ENCODE measurements at places on chromosomes 5 and 9. TPM values are rescaled to one million over a fixed set of nuclear protein-coding genes. Genes with fewer than 3 reads are reported as not detected.

DNA sequence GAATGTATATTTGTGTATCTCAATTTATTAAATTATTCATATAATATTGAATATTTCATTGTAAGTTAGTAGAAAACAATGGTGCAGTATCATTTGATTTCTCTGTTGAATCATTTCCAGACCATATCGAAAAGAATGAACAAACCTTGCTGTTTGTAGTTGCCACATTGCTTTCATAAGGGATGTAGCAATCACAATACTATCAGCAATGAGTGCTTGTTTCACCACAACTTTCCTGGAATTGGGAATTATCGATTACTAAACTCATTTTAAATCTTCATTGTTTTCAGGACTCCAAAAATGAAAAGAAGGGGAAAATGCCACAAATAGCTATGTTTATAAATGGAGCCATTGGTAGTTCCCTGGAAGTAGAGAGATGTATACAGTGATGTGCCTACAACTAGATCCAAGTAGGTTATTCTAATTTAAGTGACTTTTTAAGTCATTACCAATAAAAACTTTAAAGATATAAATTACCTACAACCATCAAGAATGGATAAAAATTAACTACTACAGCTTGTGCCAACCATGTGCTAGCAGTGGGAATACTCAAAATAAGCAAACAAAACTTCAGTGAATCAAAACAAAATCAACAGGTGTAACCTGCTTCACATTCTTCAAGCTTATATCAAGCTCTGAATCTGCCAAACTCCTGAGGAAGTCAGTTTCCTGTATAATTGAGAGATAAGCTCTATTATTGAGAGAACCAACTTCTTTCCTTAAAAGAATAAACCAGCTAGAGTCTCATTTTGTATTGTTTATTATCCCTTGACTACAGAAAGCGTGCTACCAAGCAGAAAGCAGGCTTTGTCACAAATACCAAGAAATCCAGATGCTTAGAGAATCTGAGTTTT is 358.6 kb downstream of the ADGRV1 start:
- H3K27me3 ChIP-seq, result peaks cover 2% of the 10 kb centered on the region
- no peaks in the 10 kb centered on the region for H3K4me1 ChIP-seq
- H3K4me3 ChIP-seq, result no peak overlapping the region

DNA sequence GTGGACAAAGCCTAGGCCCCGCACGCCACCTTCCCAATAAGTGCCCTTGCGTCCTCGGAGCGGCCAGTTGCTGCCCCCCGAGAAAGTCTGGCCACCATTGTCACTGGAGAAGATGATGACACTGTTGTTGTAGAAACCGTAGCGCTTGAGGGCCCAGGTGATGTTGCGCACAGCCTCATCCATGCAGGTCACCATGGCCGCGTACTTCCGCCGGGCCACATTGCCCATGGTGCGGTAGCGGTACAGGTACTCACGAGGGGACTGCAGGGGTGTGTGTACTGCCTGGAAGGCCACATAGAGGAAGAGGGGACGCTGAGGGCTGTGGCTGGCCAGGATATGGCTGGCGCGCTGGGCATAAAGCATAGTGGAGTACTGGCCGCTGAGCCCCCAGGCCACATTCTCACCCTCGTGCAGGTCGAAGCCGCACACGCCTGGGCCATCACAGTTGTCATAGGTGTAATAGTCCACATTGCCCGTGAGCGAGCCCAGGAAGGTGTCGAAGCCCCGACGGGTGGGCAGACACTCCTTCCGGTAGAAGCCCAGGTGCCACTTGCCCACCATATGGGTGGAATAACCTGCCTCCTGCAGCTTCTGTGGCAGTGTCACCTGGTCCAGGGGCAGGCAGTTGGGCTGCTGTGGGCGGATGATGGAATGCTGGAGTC is 4.6 kb downstream of the ARSI start:
- no peaks in the 10 kb centered on the region for H3K36me3 ChIP-seq
- H3K27me3 ChIP-seq, result no peaks in the 10 kb centered on the region
- no peak for DNase-seq
- H3K4me3 ChIP-seq, result no peak overlapping the region
- no peak overlapping the region for H3K27ac ChIP-seq

DNA sequence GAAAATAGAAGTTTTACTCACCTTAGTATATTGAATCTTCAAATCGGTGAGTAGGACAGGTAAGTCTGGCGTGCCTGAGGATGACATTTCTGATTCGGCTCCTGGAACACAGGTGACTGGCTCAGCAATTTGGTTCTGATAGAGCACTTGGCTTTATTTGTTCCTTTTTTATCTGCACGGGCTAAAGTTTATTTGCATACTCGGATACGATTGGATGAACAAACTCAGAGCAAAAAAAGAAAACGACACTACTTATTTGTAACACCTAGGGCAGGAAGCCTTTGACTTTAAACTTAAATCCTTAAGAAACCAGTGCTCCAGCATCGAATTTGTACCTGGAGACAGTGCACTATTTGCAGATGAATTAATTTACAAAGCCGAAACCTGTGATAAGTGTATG is at the start of gene ALDH1A1:
ALDH1A1 (minus strand) TSS at position 140 of the 400 bp plus-strand sequence; CDS start at position 87, 53 bp downstream.
- no peaks in the 10 kb centered on the region for H3K27me3 ChIP-seq
- no peak within 1 kb of the TSS for H3K27ac ChIP-seq
- no peaks in the 10 kb centered on the region for H3K36me3 ChIP-seq
- DNase-seq, result no peak
- no peaks in the 10 kb centered on the region for H3K4me1 ChIP-seq
- no peak within 1 kb of the TSS for H3K4me3 ChIP-seq

TEX48 gene
- not detected for total RNA-seq

DNA sequence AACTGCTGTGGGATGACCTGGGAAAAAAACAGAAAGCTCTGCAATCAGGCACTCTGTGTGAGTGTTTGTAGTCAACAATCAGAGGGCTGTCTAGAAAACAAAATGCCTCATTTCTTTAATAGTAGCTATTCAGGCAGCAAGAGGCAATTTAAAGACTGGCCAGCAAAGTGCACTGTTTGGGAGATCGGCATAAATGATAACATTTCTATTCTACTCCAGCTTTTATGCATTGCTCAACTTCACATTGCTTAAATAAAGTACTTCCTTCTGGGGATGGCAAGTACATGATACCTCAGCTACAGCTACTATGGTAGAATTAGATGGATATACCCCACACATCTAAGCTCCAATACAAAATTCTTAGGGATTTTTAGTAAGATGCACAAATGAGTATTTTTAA is 193.1 kb downstream of the DCP2 start:
- H3K27ac ChIP-seq, result no peak overlapping the region
- DNase-seq, result no peak
- no peaks in the 10 kb centered on the region for H3K36me3 ChIP-seq
- H3K4me1 ChIP-seq, result no peaks in the 10 kb centered on the region
- H3K4me3 ChIP-seq, result no peak overlapping the region

- H3K36me3 ChIP-seq, result no peaks in the 10 kb centered on the region
- no peak for DNase-seq
- no peaks in the 10 kb centered on the region for H3K27me3 ChIP-seq
- no peak overlapping the region for H3K27ac ChIP-seq
- no peaks in the 10 kb centered on the region for H3K4me1 ChIP-seq
These were observed 598.3 kb downstream of the CCDC171 start for GRCh38 chr9:16150938-16151650.

BDP1 gene
- total RNA-seq, result 30.7 TPM

VCAN gene
- 0.72 TPM for total RNA-seq

- H3K4me3 ChIP-seq, result no peak overlapping the region
- DNase-seq, result no peak
- no peaks in the 10 kb centered on the region for H3K36me3 ChIP-seq
- no peak overlapping the region for H3K27ac ChIP-seq
- H3K4me1 ChIP-seq, result no peaks in the 10 kb centered on the region
These were observed 51.7 kb upstream of the SEMA6A start for GRCh38 chr5:116626272-116626723.

PCDHGB4 gene
- 0.21 TPM for total RNA-seq

- H3K27me3 ChIP-seq, result no peaks in the 10 kb centered on the region
- peaks cover 28% of the 10 kb centered on the region for H3K4me1 ChIP-seq
- H3K4me3 ChIP-seq, result peak overlapping the region; percentile 26
- H3K36me3 ChIP-seq, result no peaks in the 10 kb centered on the region
- no peak for DNase-seq
These were observed 28.8 kb downstream of the FOXD1 start for GRCh38 chr5:73419465-73420390.

GRCh38 chr9:128257086-128257825 is 18.6 kb downstream of the GOLGA2 start:
- no peak for DNase-seq
- H3K4me3 ChIP-seq, result no peak overlapping the region
- H3K27ac ChIP-seq, result no peak overlapping the region
- no peaks in the 10 kb centered on the region for H3K4me1 ChIP-seq
- no peaks in the 10 kb centered on the region for H3K27me3 ChIP-seq

DNA sequence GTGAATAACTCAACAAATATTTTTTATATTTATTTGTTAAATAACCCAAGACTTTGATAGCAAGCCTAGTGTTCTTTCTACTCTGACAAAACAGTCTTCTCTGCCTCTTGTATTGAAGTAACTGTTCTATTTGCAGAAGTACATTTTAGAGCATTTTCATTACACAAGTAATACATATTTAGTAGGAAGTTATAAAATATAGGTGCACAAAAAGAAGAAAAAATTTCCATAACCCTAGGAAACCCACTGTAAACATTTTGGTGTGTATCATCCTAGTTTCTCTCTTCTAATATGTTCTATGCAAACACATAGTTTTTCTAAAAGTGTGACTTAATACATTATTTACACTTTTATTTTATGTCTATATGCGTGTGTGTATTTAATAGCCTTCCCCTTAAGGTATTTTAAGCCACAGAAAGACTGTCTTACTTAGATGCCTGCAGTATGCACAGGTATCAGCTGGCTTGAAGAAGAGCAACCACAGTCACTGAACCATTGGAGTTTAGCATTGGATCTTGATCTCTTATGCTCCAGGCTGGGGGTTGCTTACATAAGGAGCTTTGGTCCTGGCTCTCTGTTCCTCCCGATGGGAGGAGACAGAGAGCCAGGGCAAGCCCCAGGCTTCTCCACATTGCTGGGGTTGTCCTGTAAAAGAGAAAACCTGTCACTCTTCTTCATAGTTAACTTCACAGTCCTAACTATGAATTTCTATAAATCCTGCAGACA is 3.8 kb downstream of the SELENOP start:
- 0 out of 2 replicates have a peak, but pooled peaks cover 7% of the 10 kb centered on the region for H3K4me1 ChIP-seq
- DNase-seq, result no peak
- no peaks in the 10 kb centered on the region for H3K27me3 ChIP-seq
- no peak overlapping the region for H3K4me3 ChIP-seq

GRCh38 chr5:43357067-43357466 is 43.9 kb upstream of the HMGCS1 start:
- H3K27ac ChIP-seq, result no peak overlapping the region
- no peaks in the 10 kb centered on the region for H3K36me3 ChIP-seq
- DNase-seq, result no peak
- H3K4me3 ChIP-seq, result no peak overlapping the region

DNA sequence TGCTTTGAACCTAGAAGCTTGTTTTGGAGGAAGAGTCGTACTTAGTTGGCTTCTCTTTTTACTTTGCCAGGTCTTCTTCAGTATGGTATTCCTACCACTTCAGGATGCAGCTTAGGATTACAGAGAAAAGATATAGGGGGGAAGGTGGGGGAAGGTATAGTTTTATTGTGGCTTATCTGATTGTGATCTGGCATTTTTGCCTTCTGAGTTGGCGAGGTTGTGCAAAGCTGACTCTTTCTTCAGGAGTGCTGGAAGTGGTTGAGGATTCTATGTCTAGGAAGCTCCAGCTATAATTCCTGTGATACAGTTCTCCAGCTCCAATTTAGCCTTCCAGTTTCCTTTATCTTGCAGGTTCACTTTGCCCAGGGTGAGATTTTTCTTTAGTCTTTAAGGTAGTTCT is 7.0 kb downstream of the CDC42SE2 start:
- H3K36me3 ChIP-seq, result no peaks in the 10 kb centered on the region
- H3K27ac ChIP-seq, result peak overlapping the region; percentile 64
- no peaks in the 10 kb centered on the region for H3K27me3 ChIP-seq
- no peak overlapping the region for H3K4me3 ChIP-seq

- no peaks in the 10 kb centered on the region for H3K4me1 ChIP-seq
- H3K27ac ChIP-seq, result no peak overlapping the region
- DNase-seq, result no peak
- H3K27me3 ChIP-seq, result no peaks in the 10 kb centered on the region
These were observed 10.6 kb upstream of the EXOC3 start for GRCh38 chr5:432201-432927.

ZCCHC9 gene
- 41.5 TPM for total RNA-seq

- H3K36me3 ChIP-seq, result no peaks in the 10 kb centered on the region
- no peaks in the 10 kb centered on the region for H3K27me3 ChIP-seq
- H3K4me1 ChIP-seq, result no peaks in the 10 kb centered on the region
- no peak overlapping the region for H3K27ac ChIP-seq
- peak; percentile 25 for DNase-seq
- no peak overlapping the region for H3K4me3 ChIP-seq
These were observed 59.7 kb upstream of the TRPC7 start for GRCh38 chr5:136424835-136425584.

KIF4B gene
- 0.10 TPM for total RNA-seq

SH3RF2 gene
- total RNA-seq, result 23.1 TPM

DNA sequence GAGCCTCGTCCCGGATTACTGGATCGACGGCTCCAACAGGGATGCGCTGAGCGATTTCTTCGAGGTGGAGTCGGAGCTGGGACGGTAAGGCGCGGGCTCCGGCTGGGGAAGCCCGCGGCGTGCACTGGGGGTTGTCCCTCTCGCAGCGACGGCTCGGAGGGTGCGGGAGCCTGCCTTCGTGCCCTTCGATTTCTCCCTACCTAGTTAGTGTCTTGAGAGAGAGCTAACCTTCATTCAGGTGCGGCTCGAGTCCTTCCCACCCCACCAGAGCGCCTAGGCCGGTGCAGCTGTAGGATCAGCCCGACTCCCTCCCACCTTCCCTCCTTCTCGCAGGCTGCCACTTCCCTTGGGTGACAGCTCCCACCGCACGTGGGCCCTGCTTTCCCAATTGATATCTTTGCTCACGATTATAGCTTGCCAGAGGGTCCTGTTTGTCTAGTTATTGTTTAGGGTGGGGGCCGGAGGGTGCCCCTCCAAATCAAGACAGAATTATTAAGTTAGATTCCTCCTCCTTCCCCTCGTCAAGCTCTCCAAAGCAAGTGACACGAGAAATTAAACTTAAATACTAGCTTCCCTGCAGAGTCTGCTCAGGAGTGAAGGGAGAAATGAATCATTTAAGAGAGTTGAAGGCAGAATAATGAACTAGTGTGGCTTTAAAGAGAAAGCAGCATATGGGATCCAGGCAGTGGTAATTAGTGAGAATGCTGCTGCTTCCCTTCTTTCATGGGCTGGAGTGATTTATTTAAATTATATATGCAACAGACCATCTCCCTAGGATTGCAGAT is 569 bp downstream of the CAMK4 start:
- H3K4me3 ChIP-seq, result peak overlapping the region; percentile 46
- H3K27ac ChIP-seq, result no peak overlapping the region
- H3K27me3 ChIP-seq, result peaks cover 38% of the 10 kb centered on the region
- DNase-seq, result no peak
- H3K4me1 ChIP-seq, result no peaks in the 10 kb centered on the region

GRCh38 chr9:28810388-28811075 is 1237.3 kb upstream of the C9orf72 start:
- H3K4me1 ChIP-seq, result no peaks in the 10 kb centered on the region
- H3K4me3 ChIP-seq, result no peak overlapping the region
- no peak for DNase-seq
